ENCODE measurements at places on chromosomes 2 and 18.

DNA sequence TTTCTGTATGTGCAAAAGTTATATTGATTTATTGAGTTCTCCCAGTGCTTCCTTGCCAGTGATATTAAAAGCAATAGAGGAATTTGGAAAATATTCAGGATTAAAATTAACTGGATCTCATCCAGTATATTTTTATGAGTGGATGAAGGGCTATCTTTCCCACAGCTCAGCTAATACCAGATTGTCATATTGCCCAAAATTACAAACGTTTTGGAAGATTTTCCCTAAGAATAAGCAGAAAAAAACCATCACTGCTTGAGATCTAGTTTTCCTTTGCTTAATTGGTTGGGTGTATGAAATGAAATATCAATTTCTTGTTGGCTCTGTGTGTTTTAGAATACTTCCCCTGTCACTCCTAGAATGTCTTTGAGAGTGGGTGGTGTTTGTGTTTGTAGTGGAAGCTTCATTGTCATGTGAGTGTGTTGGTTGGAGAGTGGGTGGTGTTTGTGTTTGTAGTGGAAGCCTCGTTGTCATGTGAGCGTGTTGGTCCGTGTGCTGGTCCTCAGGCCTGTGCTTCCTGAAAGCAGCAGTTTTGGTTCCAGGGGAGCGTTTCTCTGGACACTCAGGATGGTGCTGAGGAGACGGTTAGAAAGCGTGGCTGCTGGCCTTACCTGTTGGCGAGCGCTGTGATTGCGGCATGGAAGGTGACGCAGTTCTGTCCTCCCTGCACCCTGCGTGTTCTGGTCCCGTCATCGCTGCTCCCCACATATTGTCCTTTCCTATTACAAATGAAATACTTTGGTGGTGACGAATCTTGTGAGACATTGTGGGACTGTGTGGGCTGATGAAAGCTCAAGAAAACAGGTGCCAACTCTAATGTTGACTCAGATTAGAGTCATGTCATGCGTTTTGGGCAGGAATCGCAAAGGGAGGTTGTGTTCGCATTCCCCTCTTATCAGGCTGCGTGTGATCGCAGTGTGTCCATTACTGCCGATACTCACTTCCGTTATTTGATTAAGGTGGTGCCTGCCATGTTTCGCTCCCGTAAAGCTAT, 12.4 kb downstream of the ASB1 start:
- no peak for DNase-seq

GRCh38 chr2:56523816-56524215, 340.0 kb downstream of the CCDC85A start:
- no peak for DNase-seq

DNA sequence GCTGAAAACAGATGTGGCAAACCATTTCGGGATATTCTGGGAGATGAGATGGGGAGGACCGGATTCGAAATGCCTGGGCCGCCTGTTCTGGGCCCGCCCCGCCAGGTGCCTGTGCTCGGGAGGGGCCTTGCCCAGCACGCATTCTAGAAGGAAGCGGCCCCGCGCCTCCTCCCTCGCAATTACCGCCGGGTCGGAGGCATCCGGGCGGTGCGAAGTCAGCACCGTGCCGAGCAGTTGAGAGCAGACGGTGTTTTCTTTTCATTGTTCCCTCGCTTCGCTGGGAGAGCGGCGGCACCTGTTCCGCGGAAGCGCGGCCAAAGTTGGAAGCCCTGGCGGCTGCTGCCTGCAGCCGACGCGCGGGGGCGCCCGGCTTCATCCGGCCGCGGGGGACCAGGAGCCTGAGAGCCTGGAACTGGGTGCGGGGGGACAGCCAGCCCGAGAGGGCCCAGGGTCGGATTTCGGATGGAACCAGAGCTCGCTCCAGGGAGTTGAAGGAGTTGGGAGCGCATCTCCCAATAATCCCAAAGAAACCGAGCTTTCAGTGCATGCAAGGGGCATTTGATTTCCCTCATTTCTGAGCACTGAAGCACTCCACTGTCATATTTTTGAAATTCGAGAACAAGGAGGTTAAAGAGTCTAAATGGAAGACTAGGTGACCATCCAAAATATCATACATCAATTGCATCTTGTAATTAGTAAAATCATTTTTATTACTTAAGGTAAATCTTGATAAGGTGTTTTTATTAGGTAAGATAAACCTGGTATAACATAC, 241.8 kb upstream of the RAB12 start:
- peak; percentile 66 for DNase-seq

DNA sequence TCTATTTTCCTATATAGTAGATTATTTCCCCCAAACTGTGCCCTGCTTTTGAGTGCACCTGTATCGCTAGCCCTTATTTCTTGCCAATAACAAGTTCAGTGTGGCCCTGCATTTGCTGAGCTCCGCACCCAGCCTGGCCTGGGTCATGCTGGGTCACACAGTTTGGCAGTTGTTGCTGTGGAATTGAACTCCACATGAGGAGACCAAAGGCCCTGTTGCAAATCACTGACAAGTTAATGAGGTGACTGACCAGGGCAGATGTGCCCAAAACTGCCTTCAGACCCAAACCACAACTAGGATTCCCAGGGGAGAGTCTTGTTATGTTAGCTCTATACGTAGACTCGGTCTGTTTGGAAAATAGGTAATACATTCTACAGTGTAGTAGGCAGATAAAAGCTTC, 31.0 kb downstream of the COL4A4 start:
- DNase-seq = no peak

GRCh38 chr2:105445976-105446375, 47.1 kb upstream of the FHL2 start:
- DNase-seq = no peak

- DNase-seq = no peak
Measured at GRCh38 chr18:79477711-79478483, 82.2 kb downstream of the NFATC1 start.

DNA sequence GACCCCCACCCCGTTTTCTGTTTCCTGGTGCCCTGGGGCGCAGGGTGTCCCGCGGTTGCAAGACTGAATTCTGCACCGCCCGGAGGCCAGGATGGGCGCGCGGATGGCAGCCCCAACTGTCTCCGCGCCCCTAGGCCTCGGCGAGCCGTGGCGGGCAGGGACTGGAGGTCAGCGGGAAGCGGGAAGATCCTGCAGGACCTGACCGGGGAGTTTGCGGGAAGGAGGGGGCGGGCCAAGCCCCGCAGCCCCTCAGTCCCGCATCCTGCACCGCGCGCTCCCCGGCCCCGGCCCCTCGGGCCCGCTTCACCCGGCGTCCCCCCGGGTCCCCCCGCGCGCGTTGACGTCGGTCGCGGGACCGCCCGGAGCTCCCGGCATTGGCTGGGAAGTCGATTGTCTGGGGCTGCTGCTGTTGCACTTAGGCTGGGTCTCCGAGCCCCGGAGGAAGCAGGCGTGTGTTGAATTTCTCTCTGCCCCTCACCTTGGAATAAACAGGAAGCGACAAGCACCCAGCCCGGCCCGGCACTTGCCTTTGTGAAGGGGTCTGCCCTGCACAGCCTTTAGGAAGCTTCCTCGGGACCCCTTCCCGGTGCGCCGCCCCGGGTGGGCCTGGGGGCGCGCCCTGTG, at the start of gene LDLRAD4:
TSS of gene LDLRAD4 (plus strand) at position 393 of the 624 bp plus-strand sequence.
- peak; percentile 51 for DNase-seq

DNA sequence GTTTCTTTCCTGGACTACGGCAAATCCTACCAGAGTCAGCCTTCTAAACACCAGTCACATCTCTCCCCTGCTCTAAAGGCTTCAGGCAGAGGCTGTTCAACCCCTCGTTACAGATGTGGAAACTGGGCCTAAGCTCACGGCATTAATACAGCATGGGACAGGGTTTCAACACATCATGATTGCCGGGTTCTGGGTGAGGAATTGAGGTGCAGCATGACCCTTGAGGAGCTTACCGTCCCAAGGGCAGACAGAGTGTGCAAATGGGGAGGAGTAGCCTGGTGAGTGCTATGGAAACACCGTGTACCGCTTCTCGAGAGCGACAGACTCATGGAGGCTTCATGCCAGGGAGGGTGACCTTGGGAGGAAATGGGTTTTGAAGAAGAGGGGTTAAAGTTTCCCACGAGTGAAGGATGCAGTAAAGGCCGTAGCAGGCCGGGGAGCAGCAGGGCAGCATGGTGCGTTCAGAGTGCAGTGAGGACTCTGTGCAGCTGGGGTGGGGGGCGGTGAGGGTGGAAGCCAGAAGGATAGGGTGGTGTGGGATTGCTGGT, 51.1 kb downstream of the TGOLN2 start:
- no peak for DNase-seq
